Osteocyte (in vitro differentiated cells): ENCODE measurements at places on chromosomes 7 and 10.

GRCh38 chr7:85685901-85686300 is 499.0 kb upstream of the SEMA3D start:
- DNase-seq, result no peak

DNA sequence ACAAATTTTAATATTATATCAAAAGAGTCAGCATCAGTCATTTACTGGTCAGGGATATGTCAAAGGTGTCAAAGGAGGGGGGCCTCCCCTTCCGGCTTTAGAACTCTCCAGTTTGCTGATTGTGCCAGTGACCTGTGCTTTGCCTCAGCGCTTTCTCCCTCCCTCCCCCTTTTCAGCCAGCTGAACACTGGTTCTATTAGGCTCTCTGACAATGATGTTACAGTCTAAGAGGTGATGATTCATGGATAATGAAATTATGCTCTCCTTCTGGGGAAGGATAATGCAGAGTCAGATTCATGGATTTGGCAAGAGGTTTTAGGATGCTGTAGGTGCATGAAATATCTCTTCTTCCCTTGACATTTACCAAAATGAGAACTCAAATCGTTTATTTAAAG is 6.1 kb downstream of the LRRTM3 start:
- DNase-seq, result no peak

DNA sequence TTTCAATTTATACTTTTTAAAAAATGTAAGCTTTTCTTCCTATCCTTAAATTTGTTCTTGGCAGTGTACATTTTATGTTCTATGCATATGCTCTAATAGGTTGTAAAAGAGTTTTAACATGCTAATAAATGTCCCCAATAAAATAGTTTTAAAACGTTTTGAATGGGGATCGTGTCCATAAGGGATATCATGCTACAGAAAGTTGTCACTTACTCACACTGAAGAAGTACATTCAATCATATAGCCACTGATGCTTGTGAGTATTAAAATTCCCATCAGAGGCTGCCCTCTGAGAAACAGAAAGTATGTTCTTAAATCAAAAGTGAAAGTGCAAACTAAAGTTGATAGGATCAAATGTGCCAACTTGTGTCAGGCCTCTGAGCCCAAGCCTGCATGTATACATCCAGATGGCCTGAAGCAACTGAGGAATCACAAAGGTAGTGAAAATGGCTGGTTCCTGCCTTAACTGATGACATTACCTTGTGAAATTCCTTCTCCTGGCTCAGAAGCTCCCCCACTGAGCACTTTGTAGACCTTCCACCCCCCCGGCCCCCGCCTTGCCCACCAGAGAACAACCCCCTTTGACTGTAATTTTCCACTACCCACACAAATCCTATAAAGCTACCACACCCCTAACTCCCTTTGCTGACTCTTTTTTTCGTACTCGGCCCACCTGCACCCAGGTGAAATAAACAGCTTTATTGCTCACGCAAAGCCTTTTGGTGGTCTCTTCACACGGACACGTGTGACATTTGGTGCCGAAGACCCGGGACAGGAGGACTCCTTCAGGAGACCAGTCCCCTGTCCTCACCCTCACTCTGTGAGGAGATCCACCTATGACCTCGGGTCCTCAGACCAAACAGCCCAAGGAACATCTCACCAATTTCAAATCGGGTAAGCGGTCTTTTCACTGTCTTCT is 877 bp upstream of the NOD1 start:
- DNase-seq, result peak; percentile 67

DNA sequence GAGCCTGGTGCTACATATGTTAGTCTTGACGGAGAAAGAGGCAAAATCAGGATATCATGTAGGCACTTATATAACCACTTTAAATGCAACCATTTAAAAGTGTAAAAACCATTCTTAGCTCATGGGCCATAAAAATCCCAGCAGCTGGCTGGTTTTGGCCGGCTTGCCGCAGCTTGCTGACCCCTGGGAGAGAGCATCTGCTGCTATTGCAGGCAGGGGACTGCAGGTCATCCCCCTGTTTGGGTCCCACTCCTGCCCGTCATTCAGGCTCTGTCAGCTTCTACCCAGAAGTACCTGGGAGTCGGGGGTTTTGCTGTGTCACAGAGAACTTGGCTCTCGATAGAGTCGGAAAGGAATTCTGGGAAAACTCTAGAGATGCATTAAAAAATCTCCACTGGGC is 187.4 kb downstream of the CUX1 start:
- no peak for DNase-seq

- no peak for DNase-seq
Measured at GRCh38 chr7:14836006-14836405, 66.5 kb downstream of the DGKB start.

- no peak for DNase-seq
Measured at GRCh38 chr10:113028456-113029440, 78.7 kb downstream of the TCF7L2 start.

DNA sequence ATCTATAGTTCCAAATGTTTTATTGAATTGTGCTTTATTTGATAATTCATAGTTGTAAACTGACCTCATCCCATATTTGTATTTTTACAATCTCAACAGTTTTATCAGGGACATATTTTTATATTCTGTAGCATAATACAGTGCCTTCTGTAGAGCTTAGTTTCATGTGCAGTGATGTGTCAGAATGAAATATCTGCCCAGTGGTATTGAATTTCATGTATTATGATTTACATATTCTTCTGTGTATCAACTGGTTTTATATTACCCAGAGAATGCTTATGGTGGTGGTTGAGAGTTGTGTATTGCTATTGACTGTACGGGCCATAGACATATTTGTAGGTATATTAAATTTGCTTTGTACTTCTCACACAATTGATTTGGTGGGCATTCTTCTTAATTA is 89.9 kb downstream of the KAT6B start:
- DNase-seq, result no peak

GRCh38 chr7:142608630-142609428 is 140.4 kb upstream of the PRSS1 start:
- no peak for DNase-seq

DNA sequence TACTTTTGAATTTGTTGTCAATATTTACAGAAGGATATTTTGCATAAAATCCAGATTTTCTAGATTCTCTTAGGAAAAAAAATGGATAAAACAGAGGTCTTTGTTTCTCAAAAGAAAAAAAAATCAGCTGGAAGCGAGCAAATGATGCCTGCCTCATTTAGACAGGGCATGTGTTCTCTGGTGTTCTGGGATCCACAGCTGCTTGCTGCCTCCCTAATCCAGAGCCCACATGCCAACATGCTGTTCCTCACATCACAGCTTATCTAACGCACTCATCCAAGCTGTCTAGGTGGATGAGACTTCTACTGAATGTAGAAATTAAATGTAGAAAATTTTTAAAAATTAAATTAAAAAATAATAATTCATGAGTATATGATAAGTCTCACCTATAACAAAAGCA is 630.1 kb downstream of the SORCS1 start:
- DNase-seq, result no peak

DNA sequence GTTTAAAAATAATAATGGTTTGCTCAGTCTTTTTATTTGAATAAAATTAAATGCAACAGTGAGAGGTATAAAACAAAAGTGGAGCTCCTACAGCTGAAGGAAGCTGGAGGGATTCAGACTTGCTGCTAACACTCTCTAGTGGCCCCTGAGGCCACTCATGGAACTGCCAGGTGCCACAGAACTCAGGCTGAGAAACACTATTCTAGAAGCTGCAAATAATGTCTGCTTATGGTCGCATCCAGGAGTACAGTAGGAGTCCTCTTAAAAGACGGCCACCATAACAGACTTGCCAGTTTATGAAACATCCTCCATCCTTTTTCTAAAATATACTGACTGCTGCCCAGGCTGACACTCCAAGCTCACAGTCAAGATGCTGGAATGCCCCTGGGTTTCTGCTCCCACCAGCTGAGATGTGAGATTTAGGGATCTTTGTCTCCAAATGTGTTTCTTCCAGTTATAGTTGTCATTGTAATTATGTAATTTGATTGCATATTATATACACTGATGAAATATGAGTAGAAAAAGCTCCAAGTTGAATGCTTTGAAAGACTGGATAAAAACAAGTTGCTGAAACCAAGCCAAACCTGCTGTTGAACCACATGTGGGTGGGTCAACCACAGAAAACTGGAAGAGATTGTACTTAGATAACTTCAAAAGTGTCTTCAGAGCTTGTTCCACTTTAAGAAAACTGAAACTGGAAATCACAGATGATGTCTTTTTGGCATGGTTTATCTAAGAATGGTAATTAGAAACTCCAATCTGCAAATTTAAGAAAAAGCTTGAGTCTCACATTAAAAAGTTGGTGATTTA is 213.7 kb upstream of the AOAH start:
- no peak for DNase-seq

DNA sequence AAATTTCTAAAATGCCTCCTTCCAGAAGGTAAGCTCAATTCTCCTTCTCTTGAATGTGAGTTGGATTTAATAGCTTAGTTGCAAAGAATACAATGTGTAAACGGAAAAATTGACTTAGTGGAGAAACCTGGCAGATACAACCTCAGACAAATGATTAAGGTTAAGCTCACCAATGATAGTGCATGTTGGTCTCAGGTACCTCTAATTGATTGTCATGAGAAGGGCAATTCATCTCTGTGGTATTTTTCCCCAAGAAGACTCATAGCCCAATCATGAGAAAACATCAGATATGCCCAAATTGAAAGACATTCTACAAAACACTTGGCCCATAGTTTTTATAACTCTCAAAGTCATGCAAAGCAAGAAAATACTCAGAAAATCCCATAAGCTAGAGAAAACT is 36.2 kb upstream of the TMEM106B start:
- no peak for DNase-seq

- no peak for DNase-seq
Measured at GRCh38 chr10:102691285-102692066, 22.7 kb downstream of the ARL3 start.

- no peak for DNase-seq
Measured at GRCh38 chr7:14270099-14270498, 280.6 kb upstream of the ETV1 start.

DNA sequence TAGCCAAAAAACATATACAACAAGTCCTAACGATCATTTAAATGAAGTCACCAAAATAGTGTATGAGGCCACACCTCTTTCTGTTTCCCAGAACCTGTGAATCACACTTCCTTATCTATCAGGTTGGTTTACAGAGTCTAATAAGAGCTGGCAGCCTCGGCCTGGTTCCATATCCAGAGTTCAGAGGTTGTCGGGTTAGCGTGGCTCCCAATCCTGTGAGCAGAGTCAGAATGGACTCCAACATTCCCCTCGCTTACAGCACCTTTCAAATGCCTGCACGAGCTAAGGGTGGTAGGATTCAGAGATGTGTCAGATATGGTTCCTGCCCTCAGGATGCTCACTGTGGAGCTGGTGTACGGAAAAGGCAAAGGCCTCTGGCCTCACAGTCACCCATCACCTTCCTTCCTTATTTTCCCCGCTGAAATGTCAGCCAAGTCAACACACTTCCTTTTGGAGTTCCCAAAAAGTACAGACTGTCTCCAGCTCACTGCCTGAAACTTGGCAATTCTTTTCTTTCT is 6.0 kb downstream of the IL15RA start:
- peak; percentile 57 for DNase-seq

GRCh38 chr7:104156842-104157277 is 51.0 kb downstream of the ORC5 start:
- no peak for DNase-seq

- DNase-seq, result no peak
Measured at GRCh38 chr10:80443531-80443974, 10.6 kb upstream of the TSPAN14 start.

GRCh38 chr10:96225119-96225518 is 46.2 kb downstream of the BLNK start:
- DNase-seq, result no peak

DNA sequence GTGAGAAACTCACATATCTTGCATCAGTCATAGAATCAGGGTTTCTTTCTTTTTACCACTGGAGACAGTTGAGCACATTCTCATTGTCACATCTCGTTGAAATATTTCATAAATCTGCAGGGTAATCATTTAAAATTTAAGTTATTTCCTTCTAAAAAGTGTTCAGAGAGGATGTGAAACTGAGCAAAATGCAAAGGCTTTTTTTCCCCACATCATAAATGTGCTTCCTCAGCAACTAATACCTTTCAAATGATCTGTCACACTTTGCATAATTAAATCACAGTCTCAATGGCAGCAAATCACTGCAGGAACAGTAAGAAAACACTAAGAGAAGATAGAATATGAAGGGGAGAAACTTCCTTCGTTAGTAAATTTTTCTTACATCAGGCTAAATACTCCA is 187.5 kb downstream of the EVX1 start:
- DNase-seq, result no peak

DNA sequence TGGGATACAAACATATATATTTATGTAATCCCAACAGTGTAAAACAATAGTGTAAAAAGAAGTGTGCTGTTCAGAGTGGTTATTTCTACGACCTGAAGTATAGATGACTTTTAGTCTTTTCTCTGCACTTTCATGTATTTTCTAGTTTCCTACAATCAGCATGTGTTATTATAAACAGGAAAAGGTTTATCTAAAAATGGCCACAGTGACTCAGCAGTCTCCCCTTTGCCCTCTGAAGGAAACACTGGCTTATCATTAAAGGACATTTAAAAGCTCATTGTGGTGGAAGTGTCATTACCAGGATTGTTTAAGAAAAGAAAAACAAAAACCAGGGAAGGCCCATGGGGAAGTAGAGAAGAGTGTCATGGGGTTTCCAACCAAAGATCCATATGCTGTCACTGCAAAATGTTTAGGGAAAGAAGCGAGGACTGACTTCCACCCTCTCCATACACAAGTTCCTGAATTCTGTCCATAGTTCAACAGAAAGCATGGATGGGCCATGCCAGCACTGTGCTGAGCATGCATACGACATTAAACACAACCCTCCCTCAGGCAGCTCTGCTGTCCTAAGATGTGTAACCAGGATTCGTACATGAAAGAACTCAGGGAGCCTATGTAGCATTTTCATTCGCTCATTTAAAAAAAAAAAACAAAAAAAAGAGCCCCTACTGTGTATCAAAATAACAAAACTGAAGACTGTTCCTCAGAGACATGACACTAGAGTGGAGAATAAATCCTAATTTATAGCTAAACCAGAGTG is 10.2 kb downstream of the CYREN start:
- DNase-seq, result no peak

DNA sequence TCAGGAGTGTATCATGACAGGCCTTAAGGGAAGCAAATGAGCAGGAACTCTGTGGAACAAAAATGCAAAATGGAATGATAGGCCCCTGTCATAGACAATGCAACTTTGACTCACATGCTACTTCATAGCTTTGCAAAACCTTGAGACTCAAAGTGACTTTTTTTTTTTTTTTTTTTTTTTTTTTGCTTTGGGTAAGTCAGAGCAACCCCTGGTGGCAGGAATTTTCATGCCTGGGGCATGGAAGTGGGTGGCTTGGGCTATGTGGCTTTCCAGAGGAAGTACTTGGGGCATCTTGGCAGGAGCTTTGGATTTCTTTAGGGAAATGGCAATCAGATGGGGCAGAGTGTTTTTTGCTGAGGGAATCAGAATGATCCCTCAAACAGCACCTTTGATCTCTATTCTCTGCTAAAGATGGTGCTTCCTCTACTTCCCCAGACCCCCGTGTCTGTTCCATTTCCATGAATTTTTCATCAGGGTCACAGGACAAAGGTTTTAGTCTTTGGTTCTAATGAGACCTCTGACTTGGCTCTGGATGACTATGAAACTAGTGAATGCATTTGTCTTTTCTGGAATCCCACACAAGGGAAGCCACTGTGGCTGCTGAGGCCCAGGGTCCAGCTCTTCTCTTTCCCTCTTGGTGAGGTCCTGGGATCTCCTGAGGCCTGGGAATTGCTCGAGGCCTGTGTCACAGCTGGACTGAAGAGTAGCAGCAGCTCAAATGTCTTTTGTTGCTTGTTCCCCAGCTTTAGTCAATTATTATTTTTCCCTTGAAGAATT is 62.8 kb downstream of the TACC2 start:
- peak; percentile 88 for DNase-seq

- no peak for DNase-seq
Measured at GRCh38 chr10:70054902-70055301, 2.3 kb downstream of the MACROH2A2 start.
